Head of caudate nucleus (tissue), 42 donors: ENCODE measurements at places on chromosomes 7 and 10.

GRCh38 chr7:42380401-42380800 is 143.4 kb upstream of the GLI3 start:
- no peak for DNase-seq

- no peak for DNase-seq
Measured at GRCh38 chr10:43712821-43713584, 64.3 kb upstream of the ZNF32 start.

- DNase-seq = no peak
Measured at GRCh38 chr10:33263453-33263852, 71.0 kb downstream of the NRP1 start.

DNA sequence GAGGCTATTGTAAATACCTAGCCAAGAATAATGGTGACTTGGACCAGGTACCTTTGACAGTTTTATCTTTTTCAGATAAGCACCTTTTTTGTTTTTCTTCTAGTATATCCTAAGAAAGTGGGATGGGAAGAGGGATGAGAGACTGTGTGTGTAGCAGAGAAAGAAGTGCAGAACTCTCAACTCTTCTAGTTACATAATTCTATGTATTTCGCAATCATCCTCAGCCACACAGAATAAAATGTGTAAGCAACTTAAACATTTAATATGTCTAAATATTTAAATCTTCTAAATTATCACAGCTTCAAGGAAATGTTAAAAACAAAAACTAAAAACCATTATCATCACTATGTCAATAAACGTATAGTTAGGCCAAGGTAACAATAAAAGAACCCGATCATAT is 42.6 kb upstream of the GSAP start:
- no peak for DNase-seq
